Stimulated activated CD4-positive, alpha-beta T cell treated with anti-CD3 and anti-CD28 coated beads, Interleukin-1b, Interleukin-23, amount 100 ng/mL, for 24 hours (primary cell): ENCODE measurements at places on chromosomes 7 and 10.
A peak's percentile ranks its signal among the peaks of the same experiment; 100 is the strongest.

GRCh38 chr7:134669388-134669787 is 22.7 kb downstream of the BPGM start:
- no peak for DNase-seq

DNA sequence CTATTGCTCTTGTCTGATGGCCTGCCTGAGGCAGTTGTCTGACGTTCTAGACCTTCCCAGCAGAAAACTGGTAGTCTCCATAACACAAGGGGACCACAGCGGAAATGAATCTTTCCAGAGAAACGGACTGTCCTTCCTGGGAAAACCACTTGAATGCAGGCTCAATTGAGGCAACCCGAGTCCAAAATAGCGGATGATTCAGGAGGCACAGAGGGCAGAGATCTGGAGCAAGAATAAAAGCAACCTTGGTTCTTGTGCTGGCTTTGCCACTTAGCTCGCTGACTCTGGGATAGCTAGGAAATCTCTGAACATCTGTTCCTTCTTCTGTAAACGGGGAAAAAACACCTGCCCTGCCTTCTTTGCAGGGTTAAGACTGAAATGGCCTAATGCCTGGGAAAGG is 178.8 kb downstream of the NEURL1 start:
- no peak for DNase-seq

- DNase-seq = no peak
Observed at GRCh38 chr10:129777687-129778086, 186.4 kb downstream of the EBF3 start.

DNA sequence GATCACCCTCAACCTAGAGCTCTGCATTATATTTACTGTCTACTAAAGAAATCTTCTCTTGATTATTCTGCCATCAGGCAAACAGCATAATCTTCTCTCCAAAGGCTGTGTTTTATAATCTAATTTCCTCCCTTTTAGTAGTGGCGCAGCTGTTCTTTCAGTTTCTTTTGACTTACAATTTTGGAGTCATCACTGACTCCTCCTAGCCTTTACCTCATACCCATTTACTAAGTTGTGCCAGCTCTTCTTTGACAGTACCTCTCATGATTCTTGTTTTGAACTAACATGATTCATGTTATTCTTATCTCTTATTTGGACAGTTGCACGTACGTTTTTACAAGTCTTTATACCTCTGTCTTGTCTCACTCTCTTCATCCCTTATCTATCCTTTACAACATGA is 113.0 kb downstream of the FOXP2 start:
- no peak for DNase-seq

DNA sequence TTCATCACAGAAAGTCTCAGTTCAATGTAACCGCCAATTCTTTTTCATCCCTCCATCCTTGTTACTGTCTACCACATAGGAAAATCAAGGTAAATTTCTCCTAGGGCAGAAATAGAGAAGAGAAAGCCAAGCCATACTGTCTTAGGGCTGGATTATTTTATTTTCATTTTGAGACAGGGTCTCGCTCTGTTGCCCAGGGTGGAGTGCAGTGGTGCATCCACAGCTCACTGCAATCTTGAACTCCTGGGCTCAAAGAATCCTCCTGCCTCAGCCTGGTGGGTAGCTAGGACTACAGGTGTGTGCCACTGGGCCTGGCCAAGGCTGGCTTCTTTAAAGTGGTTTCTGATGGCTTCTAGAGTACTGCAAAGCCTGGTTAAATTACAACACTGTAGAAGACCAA is 181.7 kb downstream of the SRPK2 start:
- no peak for DNase-seq

- DNase-seq = peak; percentile 5
Observed at GRCh38 chr10:13891128-13892000, 304.6 kb downstream of the PRPF18 start.

GRCh38 chr7:117072620-117073118 is 119.4 kb downstream of the ST7 start:
- no peak for DNase-seq

DNA sequence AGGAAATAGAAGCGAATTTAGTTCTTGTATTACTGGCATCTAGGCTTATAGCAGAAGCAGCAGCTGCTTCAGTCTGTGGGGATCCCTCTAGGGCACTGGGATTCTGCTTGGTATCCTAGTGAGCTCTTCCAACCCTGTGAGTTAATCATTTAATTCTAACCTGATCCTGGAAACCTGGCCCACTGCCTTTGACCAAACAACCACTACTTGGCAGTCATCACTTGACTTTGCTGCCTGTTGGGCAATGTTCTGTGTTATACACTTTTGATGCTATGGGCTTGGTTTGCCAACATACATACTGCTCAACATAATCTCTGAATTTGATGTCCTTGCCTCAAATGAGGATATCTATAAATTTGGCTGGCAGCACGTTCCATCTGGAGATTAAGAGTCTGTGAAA is 813.4 kb downstream of the ANKRD7 start:
- DNase-seq = no peak

DNA sequence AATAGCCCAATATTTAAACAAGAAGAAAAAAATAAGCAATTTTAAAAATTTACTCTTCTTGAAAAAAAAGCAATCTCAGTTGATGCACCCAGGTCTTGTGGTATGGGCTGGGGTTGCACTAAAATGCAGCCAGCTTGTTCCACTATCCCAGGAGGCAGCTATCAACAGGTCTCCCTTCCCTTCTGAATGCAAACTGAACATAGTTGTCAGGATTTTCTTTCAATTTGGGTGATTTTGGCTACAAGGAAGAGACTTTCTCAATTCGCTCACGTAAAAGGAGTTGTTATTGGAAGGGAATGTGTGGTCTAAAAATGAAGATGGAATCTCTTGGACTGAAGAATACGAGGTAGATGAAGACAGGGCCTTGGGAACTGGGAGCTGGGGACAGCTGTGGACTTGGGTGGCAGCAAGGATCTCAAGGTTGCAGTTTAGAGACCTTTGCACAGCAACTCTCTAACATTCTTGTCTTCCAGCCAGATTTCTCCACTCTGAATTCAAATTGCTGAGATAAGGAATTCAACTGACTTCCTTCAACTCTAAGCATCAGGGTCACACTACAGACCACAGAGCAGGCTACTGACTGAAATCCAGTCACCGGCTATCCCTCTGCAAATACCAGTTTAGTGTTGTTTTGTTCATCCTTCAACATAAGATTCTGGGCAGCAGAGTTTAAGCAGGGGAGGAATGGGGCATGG is 3.1 kb upstream of the TMEM26 start:
- DNase-seq = no peak

DNA sequence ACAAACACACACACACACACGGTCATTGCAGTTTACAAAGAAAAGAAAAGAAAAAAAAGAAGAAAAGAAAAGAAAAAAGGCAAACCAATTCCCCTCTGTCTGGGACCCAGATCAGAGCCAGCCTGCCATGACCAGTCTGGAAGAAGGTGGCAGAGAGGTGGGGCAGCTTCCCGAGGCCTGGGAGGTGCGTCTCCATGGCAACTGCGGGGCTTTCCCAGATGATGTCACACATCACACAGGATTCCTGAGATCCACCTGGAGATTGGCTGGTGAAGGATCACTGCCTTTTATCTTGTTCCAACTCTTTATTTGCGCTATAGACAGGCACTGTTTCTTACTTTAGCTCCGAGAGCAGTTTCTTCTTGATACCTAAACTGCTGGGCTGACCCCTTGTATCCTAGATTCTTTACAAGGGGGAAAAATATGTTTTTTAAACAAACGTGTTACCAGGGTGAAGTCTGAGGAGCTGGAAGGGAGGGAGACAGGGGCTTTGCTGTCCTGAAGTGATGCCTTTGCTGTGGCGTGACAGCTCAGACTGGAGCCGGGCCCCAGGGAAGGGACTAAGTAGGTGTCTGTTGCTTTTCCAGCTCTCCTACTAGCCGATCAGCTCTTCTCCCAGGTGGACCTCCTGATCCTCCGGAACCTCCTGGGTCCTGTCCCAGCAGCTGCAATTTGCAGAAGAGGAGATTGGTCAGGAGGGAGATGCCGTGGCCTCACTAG is 298.5 kb downstream of the KLF6 start:
- DNase-seq = no peak

DNA sequence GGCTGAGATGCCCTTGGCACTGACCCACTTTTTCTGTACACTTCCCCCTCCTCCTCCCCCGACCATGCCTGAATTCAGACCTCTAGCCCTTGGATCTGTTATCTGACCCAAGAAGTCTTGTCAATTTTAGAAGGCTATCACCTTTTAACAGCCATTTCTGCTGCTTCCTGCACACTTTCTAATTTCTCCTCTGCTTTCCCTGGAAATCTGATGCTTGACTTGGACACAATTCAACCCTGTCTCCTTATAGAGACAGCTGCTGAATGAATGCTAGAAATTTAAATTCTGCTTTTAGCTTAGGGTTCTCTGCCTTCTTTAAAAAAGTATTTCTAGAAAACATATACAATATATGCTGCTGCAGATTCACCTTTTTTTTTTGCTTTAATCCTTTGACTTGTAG is 417.9 kb upstream of the KLF6 start:
- no peak for DNase-seq

DNA sequence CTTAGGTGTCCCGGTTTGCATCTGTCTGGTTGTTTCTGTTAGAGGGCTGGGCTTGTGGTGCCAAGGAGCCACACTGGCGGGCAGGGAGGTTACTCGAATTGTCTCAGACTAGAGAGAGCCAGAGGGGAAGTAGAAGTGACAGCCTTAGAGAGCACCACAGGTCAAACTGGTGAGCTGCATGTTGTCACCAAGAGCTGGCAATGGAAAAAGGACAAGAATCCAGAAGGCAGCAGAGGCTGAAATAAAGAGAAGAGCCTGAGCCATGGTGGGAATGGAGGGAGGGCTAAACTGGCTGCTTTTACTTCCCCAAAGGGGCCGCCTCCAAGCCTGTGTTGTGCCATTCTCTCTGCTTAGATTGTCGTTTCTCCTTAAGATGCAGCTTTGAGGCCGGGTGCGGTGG is 31.1 kb upstream of the RHBDD2 start:
- DNase-seq = no peak

DNA sequence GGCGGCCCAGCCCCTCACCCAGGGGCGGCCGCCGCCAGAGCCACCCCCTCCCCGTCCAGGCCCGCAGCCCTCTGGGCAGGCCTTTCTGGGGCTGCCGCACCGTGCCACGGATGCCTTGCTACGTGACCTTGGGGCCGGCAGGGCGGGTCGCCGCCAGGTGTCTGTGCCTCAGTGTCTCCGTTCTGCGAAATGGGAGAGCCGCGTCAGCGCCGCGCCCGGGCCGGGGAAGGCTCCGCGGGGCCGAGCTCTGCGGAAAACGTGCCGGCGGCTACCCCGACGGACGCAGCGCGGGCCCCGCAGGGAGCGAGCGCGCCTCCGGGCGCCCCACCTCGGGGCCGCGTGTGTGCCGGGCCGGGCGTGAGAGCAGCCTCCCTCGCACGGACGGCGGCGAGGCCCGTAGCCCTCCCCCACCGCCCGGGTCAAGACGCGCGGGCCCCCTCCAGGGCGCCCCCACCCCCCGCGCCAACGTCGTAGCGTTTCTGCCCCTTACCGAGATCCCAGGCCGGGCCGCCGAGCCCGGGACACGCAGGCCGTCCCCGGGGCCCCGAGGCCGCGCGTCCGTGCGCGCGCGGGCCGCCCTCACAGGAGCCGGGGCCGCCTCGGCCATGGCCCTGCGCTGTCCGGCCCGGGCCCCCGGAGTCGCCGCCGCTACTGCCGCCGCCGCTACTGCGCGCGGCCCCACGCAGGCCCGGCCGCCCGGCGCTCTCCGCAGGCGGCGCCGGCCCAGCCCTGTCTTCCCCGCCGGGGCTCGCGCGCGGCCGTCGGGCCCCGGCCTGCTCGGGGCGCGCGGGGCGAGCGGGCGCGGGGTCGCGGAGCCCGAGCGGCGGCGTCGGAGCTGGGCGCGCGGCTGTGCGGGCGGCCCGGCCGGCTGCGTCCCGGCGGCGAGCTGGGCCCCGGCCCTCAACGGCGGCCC is 1.1 kb downstream of the ZNF777 start:
- DNase-seq = peak; percentile 11

DNA sequence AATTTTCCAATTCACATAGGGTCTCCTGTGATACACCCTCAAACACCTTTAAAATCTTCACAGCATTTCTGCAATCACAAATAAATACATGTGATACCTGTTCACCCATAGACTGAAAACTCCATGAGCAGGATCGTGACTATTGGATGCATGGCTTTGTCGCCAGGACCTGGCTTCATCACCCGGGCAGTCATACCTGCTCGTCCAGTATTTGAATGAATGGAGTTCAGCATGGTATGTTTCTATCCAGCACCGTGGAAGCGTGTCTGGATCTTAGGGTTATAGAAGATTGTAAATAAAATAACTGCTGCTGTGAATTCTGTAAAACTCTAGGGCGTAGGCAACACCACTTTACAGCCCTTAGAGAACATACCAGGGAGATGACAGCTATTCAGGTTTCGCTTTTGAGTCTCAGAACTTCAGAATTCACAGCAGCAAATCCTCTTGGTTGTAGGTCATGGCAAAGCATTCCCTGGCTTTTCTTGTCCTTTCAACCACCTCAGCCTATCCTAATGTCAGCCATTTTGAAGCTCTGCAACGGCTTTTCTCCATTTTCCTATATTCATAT is 47.4 kb upstream of the USP6NL start:
- DNase-seq = no peak
